H1 (cell line): ENCODE measurements at places on chromosomes 7 and 10. TPM values are rescaled to one million over a fixed set of nuclear protein-coding genes. Genes with fewer than 3 reads are reported as not detected.

DNA sequence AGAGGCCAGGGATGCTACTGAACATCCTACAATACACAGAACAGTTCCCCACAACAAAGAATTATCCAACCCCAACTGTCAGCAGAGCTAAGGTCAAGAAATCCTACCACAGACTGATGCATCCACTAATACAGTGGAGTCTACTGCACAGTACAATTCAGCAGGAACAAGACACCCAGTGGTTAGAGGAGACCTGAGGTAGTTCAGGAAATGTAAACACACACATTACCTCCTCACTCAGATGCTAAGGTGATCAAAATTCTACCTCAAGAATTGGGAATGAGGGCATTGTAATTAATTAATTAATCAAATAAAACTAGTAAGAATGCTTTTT, 91.4 kb downstream of the ZFAND4 start:
- H3K27me3 ChIP-seq, result no peaks in the 10 kb centered on the region
- H3K36me3 ChIP-seq, result no peaks in the 10 kb centered on the region
- H3K4me1 ChIP-seq, result no peaks in the 10 kb centered on the region
- no peak overlapping the region for H3K4me3 ChIP-seq
- DNase-seq, result no peak

DNA sequence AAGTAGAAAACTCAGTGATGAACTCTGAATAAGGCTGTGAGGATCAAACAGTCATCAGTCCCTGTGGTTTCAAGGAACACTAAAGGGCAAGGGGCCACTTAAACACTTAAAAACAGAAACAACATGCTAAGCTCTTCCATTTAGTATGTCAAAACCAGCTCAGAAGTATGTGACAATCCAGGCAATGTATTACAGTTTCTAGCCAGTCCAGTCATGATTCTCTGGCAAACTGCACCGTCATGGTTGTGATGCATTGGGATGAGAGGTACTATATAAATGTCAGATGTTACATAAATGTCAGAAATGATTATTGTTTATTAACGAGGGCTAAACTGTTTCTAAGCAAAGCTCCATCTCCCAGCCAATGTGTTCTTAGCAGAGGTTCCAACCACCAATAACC, 4.7 kb upstream of the CREB5 start:
- peaks cover 5% of the 10 kb centered on the region for H3K4me1 ChIP-seq
- H3K36me3 ChIP-seq, result no peaks in the 10 kb centered on the region
- H3K27me3 ChIP-seq, result peaks cover 54% of the 10 kb centered on the region
- H3K27ac ChIP-seq, result no peak overlapping the region
- no peak overlapping the region for H3K4me3 ChIP-seq

DNA sequence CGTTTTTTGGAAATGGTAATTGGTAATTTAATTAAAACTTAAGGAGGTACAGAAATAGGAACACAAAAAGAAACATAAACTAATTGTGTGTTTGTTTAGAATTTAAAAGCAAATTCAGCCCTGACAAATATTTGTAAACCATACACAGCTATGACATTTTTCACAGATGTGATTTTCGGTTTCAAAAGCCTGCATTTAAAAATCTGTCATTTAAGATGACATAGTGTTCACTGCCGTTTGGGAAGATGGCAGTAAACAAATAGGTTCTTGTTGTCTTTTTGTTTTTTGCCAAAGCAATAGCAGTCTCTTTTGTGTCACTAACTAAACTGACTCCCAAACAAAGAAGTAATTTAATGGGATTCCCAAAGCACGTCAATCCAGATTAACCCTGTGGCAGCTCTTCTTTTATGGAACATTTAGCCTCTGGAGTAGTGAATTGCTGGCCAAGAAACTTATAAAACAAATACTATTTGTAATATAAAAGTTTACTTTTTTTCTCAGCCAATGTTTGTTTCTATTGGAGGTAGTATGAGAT, 697.6 kb downstream of the PHTF2 start:
- H3K4me1 ChIP-seq, result peaks cover 10% of the 10 kb centered on the region; the same call in 1 of the 2 replicates
- no peaks in the 10 kb centered on the region for H3K36me3 ChIP-seq
- H3K4me3 ChIP-seq, result no peak overlapping the region
- H3K27me3 ChIP-seq, result no peaks in the 10 kb centered on the region
- H3K27ac ChIP-seq, result no peak overlapping the region

GRCh38 chr7:28531291-28531690, 119.0 kb downstream of the CREB5 start:
- H3K27ac ChIP-seq, result no peak overlapping the region
- peaks cover 4% of the 10 kb centered on the region for H3K4me1 ChIP-seq
- H3K27me3 ChIP-seq, result no peaks in the 10 kb centered on the region
- no peak for DNase-seq

DNA sequence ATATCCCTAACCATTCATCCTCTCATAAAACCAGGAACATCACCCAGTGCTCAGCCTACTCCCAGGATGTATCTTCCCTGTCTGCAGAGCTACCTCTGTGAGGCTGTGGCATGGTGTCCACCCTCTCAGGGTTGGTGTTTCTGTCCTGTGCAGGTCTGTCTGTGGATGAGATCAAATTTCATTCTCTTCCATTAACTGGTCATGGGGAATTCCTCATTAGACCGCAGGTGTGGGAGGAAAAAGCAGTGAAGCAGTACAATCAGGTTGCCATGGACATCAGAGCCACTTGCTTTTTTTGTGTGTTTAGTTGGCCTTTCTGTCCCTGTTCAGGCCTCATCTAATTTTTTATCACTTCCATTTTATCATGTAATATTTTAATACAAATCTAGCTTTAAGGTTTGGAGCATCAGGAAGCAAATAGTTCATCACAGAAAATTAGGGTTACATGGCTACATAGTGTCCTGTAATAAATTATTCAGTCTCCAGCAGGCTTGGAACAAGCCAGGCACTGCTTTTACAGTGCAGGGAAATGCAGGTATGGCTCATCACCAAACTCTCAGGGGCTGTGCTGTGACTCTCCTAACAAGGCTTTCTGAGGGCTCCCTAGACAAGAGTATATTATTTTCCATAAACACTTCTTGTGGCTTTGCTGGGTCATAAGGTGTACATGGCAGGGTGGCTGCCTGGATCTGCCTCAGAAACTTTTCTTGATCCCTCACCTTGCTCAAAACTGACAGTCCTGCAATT, 594.9 kb upstream of the IGFBP3 start:
- H3K4me3 ChIP-seq, result no peak overlapping the region

DNA sequence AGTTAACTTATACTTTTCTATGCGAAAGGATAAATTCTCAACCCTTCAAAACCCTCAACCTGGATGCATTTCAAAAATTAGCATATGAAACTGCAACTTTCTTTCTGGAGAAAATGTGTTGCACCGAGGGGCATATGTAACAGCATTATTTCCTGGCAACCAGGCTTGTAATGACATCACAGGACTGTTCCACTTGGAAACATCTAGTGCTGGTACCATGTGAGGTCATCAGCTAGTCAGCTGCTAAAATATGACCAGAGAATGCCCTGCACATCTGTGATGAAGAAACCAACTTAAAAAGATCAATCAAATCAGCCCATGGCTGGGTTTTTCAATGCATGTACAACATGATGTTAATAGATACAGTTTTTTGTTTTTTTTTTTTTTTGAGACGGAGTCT, 40.0 kb downstream of the FGFR2 start:
- H3K4me3 ChIP-seq, result no peak overlapping the region

DNA sequence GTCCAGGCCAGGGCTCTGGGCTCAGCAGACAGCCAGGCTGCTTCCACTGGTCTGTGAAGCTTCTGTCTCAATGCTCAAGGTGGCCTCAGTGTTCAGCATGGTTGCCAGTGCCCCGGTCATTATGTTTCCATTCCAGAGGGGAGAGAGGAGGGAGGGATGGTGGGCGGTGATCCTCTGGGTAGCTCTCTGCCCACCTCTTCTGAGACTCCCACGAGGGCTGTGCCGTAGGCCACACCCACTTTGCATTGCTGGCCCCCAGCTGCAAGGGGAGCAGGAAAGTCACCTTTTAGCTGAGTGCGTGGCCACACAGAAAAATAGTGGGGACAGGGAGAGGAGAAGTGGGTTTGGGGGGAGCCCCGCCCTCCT, 42.5 kb downstream of the FOXK1 start:
- no peaks in the 10 kb centered on the region for H3K27me3 ChIP-seq
- DNase-seq, result no peak
- no peaks in the 10 kb centered on the region for H3K4me1 ChIP-seq
- no peaks in the 10 kb centered on the region for H3K36me3 ChIP-seq
- no peak overlapping the region for H3K27ac ChIP-seq

DNA sequence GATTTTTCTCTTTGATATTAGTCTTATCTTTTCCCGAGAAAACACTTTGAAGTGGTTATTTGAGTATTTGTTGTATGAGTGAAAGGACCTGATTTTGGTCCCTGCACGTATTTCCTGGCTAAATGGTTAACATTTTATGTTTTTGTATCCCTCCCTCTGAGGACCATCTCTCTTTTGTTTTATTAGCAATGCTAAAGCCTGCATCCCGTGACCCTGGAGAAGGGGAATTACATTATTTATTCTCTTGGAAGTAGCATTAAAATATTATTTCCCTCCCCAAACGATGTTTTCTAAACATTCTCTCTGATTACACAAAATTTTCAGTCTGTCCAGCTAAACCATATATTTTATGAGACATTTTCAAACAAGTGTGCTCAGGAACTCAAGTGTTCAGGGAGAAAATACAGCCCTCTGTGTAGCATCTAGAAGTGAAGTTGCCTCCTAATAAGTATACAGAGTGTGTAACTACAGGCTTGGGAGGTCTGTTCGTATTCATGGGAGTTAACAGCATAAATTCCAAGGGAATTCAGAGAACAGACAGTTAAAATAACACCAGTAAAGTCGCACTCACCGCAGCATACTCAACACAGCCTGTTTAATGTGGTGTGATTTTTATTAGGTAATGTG, 163.8 kb upstream of the NPVF start:
- no peaks in the 10 kb centered on the region for H3K4me1 ChIP-seq
- no peaks in the 10 kb centered on the region for H3K36me3 ChIP-seq
- no peak overlapping the region for H3K27ac ChIP-seq
- H3K4me3 ChIP-seq, result no peak overlapping the region

DNA sequence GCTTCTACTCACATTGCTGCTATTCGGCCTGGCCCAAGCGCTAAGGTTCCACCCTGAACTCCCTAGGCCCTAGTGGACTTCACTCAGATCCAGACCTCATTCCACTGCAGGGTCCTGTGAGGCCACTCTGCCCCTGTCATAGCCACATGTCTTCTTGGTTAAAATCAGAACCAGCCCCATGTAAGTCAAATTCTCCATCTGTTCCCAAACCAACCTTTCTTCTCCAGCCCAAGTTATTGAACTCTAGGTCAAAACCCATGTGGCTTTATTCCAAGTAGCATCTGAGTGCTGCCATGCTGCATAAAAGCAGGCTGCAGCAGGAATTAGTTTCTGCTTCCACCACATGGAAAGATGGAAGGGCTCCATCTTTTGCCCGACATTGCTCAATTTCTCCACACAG, 281.2 kb downstream of the SNX13 start:
- DNase-seq, result no peak
- no peaks in the 10 kb centered on the region for H3K36me3 ChIP-seq
- no peak overlapping the region for H3K4me3 ChIP-seq

DNA sequence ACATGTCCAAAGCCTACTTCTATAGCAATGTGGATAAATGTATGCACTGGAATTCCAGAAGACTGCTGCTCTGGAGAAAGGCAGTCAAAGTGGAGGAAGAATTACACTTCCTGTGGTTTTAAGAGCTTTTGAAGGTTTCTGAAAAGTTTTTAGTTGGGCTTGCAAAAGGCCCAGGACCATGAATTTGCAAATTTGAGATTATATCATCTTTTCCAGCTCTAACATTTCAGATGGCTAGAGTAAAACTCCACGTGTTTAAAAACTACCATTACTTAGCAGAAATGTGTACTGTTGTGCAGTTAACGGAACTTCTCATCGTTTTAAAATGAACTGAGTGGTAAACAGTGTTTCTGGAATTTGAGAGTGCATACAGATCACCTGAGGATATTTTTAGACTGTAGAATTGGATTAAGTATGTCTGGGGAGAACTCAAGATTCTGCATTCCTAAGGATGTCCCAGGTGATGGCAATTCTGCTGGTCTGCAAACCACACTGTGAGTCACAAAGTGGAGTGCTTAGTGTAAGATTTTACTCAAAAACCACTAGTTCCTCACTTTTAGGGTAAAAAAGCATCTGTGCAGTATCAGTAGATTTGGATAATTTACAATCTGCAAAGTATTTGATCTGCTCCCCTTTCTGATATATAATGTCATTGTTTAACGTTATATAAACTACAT, 32.9 kb upstream of the CCDC71L start:
- H3K4me1 ChIP-seq, result no peaks in the 10 kb centered on the region
- DNase-seq, result no peak
- H3K27ac ChIP-seq, result no peak overlapping the region
- H3K36me3 ChIP-seq, result no peaks in the 10 kb centered on the region
- H3K4me3 ChIP-seq, result no peak overlapping the region

- no peaks in the 10 kb centered on the region for H3K4me1 ChIP-seq
- no peak overlapping the region for H3K4me3 ChIP-seq
- no peak overlapping the region for H3K27ac ChIP-seq
- H3K27me3 ChIP-seq, result no peaks in the 10 kb centered on the region
- no peaks in the 10 kb centered on the region for H3K36me3 ChIP-seq
These were observed 116.0 kb downstream of the ARID5B start for GRCh38 chr10:62017491-62017870.

DNA sequence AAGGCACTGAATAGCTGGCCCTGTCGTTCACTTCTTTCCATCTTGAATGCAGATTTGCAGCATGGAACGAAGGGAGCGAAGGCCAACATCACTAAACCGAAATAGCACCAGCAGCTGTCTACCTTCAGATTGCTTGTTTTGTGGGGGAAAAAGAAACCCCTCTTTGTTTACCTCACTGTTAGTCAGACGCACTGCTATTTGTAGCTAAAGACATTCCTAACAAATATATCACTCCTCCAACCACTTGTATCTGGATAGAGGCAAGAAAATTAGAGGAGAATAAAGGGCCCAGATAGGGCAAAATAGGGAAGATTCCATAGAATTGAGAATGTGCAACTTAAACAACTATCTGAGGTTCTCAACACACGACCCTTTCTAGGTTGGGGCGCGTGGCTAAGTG, 26.5 kb downstream of the ANK3 start:
- H3K4me1 ChIP-seq, result peaks cover 3% of the 10 kb centered on the region; the same call in 1 of the 2 replicates
- H3K27ac ChIP-seq, result no peak overlapping the region
- H3K36me3 ChIP-seq, result no peaks in the 10 kb centered on the region
- DNase-seq, result no peak
- H3K27me3 ChIP-seq, result no peaks in the 10 kb centered on the region

- H3K27ac ChIP-seq, result no peak overlapping the region
- H3K4me1 ChIP-seq, result no peaks in the 10 kb centered on the region; the same call in none of the 2 replicates
- H3K36me3 ChIP-seq, result no peaks in the 10 kb centered on the region
- DNase-seq, result no peak
- no peaks in the 10 kb centered on the region for H3K27me3 ChIP-seq
These were observed 26.6 kb upstream of the ASCC1 start for GRCh38 chr10:72242675-72243074.

DNA sequence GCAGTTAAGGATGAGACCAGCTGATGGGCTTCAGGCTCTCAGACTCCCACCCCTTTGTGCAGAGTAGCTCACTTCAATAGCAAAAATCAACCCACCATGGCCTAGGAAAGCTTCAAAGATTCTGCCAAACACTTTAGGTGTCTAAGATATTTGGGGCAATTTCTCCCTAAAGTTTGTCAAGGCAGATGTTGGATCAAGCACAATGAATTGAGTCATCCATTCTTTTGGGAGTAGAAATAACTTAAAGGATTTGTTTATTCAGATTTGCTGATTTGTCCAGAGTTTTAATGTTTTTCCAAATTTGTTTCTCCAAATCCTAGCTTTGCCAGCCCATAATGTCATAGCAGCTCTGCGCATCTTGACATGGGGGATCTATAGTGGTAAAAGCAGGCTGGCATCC, 855.1 kb downstream of the LRMDA start:
- no peaks in the 10 kb centered on the region for H3K36me3 ChIP-seq
- no peak for DNase-seq
- no peak overlapping the region for H3K4me3 ChIP-seq
- H3K27ac ChIP-seq, result no peak overlapping the region
- H3K27me3 ChIP-seq, result no peaks in the 10 kb centered on the region

Gene CALML5
- total RNA-seq, result 0.38 TPM in 1 of 2 replicates, not detected in the other

Gene PTPRN2
- 3.6 and 4.5 TPM in 2 replicates for total RNA-seq

Gene OR2A5
- not detected in 2 replicates for total RNA-seq

Gene SPDYE9
- not detected in 2 replicates for total RNA-seq

Gene CFAP58
- total RNA-seq, result 0.71 and 1.1 TPM in 2 replicates

Gene C7orf33
- total RNA-seq, result not detected in 2 replicates

Gene CPA2
- 0.31 TPM in 1 of 2 replicates, not detected in the other for total RNA-seq
